ENCODE measurements at places on chromosomes 13 and 19.

GRCh38 chr19:275000-275399, 16.2 kb downstream of the PLPP2 start:
- H3K27ac ChIP-seq: no peak overlapping the region
- no peak for DNase-seq
- H3K4me1 ChIP-seq: no peaks in the 10 kb centered on the region
- no peak overlapping the region for H3K4me3 ChIP-seq
- H3K36me3 ChIP-seq: no peaks in the 10 kb centered on the region
- peaks cover 13% of the 10 kb centered on the region for H3K27me3 ChIP-seq

- no peak for DNase-seq
- H3K36me3 ChIP-seq: peaks cover 3% of the 10 kb centered on the region
- H3K4me1 ChIP-seq: peaks cover 13% of the 10 kb centered on the region
- no peak overlapping the region for H3K4me3 ChIP-seq
Measured at GRCh38 chr19:53849237-53849676, 18.4 kb upstream of the MYADM start.

GRCh38 chr13:62210951-62211350, 795.3 kb upstream of the PCDH20 start:
- H3K27me3 ChIP-seq: no peaks in the 10 kb centered on the region
- H3K27ac ChIP-seq: no peak overlapping the region
- H3K36me3 ChIP-seq: no peaks in the 10 kb centered on the region
- no peak overlapping the region for H3K4me3 ChIP-seq
- peaks cover 4% of the 10 kb centered on the region for H3K4me1 ChIP-seq
- no peak for DNase-seq

GRCh38 chr19:41297628-41298347, 12.2 kb upstream of the CCDC97 start:
- H3K36me3 ChIP-seq: peaks cover 26% of the 10 kb centered on the region
- H3K4me1 ChIP-seq: peaks cover 42% of the 10 kb centered on the region
- H3K27me3 ChIP-seq: no peaks in the 10 kb centered on the region
- H3K27ac ChIP-seq: peak overlapping the region; percentile 100

DNA sequence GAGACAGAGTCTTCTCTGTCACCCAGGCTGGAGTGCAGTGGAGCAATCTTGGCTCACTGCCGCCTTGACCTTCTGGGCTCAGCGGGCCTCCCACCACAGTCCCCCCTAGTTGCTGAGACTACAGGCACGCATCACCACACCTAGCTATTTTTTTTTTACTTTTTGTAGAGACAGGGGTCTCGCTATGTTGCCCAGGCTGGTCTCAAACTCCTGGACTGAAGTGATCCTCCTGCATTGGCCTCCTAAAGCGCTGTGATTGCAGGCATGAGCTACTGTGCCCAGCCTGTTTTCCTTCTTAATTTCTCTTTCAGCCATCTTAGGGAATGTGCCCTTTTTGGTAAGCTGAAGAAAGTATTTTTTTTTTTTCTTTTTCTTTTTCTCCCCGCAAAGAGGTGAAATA, 42.6 kb upstream of the RNF113B start:
- no peak overlapping the region for H3K27ac ChIP-seq
- H3K4me3 ChIP-seq: no peak overlapping the region
- no peaks in the 10 kb centered on the region for H3K36me3 ChIP-seq
- no peaks in the 10 kb centered on the region for H3K4me1 ChIP-seq
- DNase-seq: no peak

DNA sequence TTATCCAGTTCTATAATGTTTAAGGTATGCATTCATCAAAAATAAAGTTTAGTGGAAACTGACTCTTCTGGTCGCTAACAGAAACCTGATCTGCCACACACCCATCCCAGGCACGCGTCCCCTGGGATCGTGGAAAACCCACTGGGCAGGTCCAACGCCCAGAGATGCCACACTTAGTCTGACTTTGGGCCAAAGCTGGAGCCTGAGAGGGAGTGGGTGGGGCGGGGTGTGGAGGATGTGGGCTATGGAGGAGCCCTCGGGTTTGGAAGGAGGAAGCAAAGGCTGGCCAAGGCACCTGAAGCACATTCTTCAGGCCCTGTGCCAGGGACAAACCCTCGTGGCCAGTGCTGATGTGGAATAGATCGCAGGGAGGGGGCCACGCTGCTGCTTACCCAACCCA, 2.5 kb downstream of the IGFL1 start:
- peaks cover 15% of the 10 kb centered on the region for H3K27me3 ChIP-seq
- H3K4me3 ChIP-seq: no peak overlapping the region
- no peaks in the 10 kb centered on the region for H3K36me3 ChIP-seq
- no peak overlapping the region for H3K27ac ChIP-seq
- no peaks in the 10 kb centered on the region for H3K4me1 ChIP-seq

DNA sequence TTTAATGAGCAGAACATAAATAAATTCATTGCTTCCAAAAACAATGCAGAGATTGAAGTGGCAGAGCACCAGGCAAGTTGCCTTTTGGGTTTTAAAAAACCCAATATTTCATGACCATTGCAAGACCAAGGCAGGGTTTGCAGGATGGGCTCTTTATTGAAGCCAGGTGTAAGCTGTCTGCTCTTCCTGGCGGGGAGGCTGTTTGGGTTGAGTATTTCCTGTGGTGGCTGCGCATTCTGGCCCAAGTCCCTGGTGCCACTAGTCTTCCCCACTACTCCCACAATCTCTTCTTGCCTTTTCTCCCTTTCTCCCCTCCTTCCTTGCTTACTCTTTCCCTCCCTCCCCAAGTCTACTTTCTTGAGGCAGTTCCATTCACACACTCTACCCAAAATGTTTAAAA, 116.4 kb downstream of the AKAP11 start:
- no peak overlapping the region for H3K4me3 ChIP-seq
- DNase-seq: no peak

- H3K36me3 ChIP-seq: no peaks in the 10 kb centered on the region
- H3K4me1 ChIP-seq: no peaks in the 10 kb centered on the region
- H3K27me3 ChIP-seq: no peaks in the 10 kb centered on the region
- no peak overlapping the region for H3K27ac ChIP-seq
- no peak for DNase-seq
Measured at GRCh38 chr13:69903081-69903480, 204.5 kb upstream of the ATXN8OS start.

- H3K4me1 ChIP-seq: no peaks in the 10 kb centered on the region
- H3K27me3 ChIP-seq: no peaks in the 10 kb centered on the region
- no peak overlapping the region for H3K4me3 ChIP-seq
- no peak overlapping the region for H3K27ac ChIP-seq
- H3K36me3 ChIP-seq: peaks cover 60% of the 10 kb centered on the region
Measured at GRCh38 chr19:52658595-52658994, 20.4 kb upstream of the ZNF83 start.

- peak overlapping the region; percentile 89 for H3K27ac ChIP-seq
- DNase-seq: no peak
- H3K4me1 ChIP-seq: peaks cover 32% of the 10 kb centered on the region
- peak overlapping the region; percentile 86 for H3K4me3 ChIP-seq
- H3K27me3 ChIP-seq: no peaks in the 10 kb centered on the region
Measured at GRCh38 chr19:55649268-55650125, 1.5 kb downstream of the CCDC106 start.

All from memory B cell (primary cell).